Hippocampal formation (tissue), 2 donors: ENCODE measurements at places on chromosomes 3 and 15.
A peak's percentile ranks its signal among the peaks of the same experiment; 100 is the strongest.

DNA sequence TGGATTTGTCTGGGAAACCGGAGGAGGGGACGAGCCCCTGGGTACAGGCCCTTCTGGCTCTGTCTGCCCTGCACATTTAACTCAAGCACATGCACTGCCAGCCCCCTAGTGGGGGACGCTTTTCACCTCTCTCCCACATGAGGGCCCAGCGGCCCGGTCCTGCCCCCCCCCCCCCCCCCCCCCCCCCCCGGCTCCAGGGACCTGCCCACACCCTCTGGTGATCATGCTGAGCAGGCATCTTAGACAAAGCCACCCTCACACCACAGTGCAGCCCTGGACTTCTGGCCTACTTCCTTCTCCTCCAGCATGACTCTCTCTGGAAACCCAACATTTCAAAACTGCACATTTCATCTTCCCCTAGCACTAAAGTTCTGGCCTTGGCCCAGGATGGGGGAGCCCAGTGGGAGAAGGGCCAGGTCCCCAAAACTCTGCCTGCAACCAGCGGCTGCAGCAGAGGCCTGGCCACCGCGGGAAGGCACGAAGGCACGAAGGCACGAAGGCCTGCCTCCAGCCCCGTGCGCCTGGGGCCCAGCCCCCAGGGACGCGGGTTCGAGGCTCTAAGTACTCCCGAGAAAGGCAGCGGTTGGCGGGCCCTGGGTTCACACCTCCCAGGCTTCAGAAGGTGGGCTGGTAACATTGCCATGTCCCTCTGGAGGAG, 14.1 kb downstream of the KLF15 start:
- DNase-seq, result no peak

- DNase-seq, result no peak
Measured at GRCh38 chr15:62748196-62748595, 294.4 kb upstream of the TPM1 start.

GRCh38 chr3:188421836-188422540, 268.0 kb downstream of the LPP start:
- no peak for DNase-seq

GRCh38 chr15:64286473-64286872, 69.5 kb downstream of the CSNK1G1 start:
- DNase-seq, result no peak

DNA sequence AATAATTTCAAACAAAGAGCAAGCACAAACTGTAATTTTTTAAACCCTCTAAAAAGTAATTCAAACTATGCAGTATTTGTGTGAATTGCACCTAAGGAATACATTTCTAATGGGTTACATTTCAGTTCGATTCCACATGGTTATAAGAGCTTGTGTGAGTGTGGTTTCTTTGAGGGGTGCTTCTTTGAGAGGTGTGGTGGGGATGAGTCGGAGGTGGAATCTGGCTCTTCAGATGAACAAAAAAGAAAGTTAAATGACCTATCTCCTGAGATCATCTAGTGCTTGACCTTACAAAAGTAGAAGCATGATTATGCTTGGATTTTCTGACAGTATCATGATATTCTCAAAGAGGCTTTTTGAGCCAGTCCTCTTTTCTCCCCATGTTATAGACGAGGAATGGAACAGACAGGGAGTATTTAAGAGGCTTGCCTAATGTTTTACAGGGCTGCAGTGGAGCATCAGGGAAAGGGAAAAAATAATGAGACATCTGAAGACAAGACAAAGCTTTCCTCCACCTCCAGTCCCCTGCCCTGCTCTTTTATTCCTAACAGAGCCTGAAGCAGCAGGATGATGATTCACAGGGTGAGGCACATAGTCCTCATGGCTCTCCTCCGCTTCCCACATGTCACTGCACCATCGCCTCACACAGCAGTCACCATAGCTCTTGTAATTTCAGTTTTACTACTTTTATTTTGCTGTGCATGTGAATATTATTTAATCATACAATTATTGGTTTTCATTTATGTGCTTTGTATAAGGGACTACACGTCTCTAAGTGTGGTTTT, 82.0 kb downstream of the LYSMD4 start:
- DNase-seq, result no peak

- DNase-seq, result no peak
Measured at GRCh38 chr3:59595830-59596229, 546.0 kb upstream of the CFAP20DC start.

- DNase-seq, result peak; percentile 22
Measured at GRCh38 chr15:68055224-68055705, 1.1 kb downstream of the PIAS1 start.

DNA sequence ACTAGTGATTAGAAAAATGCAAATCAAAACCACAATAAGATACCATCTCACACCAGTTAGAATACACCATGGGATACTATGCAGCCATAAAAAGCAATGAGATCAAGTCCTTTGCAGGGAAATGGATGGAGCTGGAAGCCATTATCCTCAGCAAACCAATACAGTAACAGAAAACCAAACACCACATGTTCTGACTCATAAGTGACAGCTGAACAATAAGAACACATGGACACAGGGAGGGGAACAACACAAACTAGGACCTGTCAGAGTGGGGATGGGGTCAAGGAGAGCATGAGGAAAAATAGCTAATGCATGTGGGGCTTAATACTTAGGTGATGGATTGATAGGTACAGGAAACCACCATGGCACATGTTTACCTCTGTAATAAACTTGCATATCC, 36.0 kb upstream of the CCNL1 start:
- DNase-seq, result no peak

DNA sequence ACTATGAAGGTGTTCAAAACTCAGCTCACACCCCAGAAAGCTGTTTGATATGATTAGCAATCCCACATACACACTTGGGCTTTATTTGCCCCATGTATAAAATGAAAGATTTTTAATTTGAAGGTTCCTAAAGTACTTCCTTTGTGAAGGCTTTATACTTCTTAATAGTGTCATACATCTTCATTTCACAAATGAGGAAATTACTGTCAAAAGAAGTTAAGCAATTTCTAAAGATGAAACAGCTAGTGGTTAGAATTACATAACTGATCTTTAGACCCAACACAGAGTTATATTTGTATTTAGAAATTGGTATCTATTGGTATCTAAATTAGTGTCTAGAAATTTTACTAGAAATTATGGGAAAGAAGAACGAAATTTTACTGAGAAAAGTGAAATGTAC, 7.1 kb downstream of the CD200R1 start:
- DNase-seq, result no peak

GRCh38 chr15:60208709-60209108, 189.1 kb downstream of the ANXA2 start:
- DNase-seq, result no peak

DNA sequence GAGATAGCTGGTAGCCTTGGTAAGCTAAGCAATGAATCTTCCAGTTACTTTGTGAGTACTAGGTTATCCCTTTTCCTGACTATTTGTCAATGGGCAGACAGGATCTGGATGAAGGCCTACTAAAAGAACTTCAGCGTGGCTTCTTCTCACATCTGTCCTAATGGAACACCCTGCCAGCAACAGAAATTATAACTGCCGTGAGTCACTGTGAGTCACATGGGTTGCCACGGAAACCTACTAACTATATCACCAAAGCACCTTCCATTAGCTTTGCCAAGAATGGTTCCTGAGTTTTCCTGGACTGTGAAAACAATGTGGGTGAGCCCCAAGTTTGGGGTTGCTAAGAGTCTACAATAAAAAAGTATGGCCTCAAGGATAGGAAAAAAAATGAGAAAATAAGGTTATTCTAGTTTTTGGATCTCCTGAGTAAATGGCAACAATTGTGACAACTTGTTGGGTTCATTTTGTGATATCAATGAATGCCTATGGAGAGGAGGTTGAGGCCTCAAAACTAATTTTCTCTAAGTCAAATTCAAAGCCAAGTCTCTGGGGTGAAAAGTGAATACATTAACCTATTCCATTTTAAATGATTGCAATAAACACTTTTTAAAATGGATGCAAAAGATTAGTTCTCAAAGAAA, 195.1 kb upstream of the ICE2 start:
- no peak for DNase-seq

DNA sequence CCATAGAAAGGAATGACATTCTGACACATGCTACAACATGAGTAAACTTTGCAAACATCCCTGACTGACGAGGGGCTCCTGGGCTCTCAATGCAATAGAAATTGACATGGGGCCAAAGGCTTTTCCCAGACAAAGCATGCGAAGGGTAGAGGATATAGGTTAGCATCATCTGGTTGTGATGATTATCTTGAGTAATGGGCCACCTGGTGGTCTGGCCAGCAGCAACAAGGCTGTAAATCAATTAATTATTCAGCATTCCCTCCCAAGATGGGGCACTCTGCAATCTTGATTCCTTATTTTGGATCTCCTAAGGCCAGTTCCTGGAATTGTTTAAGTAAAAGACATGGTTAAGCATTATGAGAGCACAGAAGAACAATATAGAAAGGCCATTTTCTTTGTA, 99.2 kb downstream of the AGBL1 start:
- no peak for DNase-seq

DNA sequence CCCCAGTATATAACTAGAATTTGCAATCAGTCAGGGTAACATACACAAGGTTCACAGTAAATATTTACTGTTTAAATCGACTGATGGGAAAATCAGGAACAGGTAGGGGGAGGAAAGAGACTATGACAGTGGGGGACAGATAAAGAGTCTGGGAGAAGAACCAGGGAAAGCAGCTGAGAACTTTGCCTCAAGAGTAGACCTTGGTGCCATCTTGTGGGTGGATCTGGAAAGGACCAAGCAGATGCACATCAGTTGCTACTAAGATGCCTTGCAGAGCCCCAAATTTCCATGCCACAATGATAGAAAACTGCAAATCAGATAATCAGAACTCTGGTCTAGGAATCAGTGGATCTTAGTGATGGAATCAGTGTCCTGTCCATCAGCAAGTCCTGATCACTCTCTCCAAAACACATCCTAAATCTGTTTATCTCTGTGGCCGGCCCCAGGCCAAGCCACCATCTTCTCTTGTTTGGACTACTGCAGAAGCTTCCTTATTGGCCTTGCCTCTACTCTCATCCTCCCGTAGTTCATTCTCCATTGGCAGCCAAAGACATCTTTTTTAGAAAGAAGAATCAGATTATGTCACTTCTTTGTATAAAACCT, 62.7 kb downstream of the PDE8A start:
- peak; percentile 84 for DNase-seq

DNA sequence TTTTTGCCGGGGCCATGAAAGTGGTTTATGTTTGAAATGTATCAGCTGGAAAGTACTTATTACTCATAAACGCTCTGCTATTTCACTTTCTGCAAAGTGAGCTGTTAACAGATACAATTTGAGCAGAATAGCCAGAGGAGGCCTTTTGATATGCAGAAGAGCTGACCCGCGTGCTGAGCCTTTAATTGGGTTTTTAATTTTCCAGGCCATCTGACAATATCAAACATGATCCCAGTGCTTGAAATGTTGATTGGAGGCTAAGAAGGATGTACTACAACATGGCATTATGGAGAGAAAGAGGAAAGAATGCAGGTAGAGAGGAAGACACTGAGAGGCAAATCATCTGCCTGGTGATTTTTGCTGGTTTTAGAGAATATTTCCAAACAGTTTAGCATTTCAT, 261.3 kb upstream of the MEIS2 start:
- DNase-seq, result no peak

DNA sequence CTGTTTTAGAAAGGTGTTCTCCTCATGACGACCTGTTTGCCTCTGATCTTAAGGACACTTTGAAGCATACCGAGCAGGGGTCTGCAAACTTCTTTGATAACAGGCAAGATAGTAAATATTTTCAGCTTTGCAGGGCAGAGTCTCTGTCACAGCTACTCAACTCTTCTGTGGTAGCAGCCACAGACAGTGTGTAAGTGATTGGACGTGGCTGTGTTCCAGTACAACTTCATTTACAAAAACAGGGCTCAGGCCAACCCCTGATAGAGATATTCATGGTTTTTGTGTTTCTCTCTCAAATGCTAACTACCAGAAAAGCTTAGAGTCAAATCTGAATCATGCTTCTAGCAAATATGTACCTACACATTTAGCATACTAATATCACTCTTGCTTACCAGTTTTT, 51.5 kb downstream of the TGFBR2 start:
- DNase-seq, result no peak

DNA sequence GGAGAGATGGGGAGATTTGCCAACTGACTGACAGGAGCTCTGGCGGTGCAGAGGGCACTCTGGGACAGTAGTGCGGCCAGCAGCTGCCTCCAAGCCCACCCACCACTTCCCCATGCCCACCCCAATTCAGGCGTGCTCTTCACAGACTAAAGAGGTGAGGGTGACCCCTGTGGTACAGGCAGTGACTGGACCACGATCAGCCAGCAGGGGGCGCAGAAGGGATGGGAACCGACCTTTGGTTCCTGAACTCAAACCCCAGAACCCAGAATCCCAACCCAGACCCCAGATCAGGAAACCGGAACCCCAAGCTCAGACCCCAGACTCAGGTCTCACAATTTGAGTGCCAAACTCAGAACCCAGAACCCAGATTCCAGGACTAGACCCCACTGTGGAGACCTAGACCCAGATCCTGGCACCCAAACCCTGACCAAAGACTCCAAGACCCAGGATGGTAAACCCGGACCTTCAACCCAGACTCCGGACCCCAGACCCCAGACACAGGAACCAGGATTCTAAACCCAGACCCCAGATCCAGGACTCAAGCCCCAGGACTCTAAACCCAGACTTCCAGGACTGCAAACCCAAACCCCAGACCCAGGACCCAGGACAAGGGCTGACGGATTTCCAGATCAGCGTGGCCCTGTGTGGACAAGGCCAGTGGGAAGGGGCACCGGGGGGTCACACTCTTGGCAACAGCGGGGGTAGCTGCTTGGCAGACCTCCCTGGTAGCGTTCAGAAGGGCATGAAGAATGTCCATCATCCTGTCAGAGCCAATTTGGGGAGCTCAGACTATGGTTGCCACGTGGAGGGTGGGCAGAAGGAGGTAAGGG, 3.7 kb upstream of the MYL3 start:
- peak; percentile 5 for DNase-seq

- DNase-seq, result no peak
Measured at GRCh38 chr15:36301947-36302346, 277.5 kb upstream of the CDIN1 start.

DNA sequence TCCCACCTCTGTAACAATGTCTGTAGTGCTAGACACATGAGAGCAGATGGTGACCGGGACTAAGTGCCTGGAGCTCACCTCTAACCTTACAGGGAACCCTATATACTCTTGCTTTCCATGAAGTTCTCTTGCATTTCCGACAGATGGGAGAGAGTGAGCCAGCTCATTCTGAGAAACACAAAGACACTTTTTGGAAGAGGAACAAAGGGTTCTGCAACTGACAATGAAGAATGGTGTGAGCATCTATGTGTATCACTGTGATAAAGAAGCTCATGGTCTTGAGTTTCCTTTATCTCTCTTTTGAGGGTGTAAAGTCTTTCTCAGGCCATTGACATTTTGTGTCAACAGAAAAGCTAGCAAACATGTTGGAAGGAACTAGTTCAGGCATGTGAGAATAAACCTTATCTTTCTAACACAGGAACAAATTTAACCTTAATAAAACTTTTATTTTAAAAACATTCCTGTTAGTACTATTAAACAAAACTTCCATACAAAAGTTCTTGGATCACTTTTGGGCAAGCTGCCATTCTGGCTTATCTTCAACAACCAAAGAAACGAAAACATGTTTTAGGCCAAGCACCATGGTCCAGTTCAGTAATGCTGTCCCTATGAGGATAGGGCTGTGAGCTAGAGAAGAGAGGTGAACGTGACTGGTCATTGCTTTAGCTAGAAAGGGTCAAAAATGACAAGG, 142.7 kb downstream of the THRB start:
- DNase-seq, result no peak
